ENCODE measurements at places on chromosomes 2 and 18.

DNA sequence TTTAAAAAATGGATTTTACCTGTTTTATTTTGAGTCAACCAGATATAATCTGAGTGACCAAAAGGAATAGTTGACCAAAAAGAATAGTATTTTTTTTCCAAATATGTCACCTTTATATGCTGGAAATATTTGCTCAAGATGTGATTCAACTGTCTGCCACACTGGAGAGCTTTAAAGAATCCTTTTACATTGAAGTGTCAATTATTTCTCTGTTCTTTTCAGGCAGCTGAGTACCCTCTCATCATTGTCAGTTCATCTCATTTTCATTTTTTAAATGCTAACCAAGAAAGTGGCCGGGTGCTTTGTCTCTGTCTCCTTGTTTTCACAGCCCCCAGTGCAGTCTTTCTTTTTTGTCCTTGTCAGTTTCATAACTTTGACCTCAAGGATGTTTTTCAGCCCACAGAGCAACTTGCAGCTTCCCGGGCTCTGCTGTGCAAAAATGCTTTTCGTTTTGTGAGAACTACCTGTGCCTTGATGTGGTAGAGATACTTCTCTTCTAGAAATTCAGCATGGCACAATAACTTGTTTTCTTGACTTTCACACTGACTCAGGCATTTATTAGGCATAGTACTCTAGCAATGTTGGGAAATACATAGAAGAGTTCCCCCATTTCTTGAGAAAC is 23.4 kb upstream of the CERS6 start:
- no peak for DNase-seq

DNA sequence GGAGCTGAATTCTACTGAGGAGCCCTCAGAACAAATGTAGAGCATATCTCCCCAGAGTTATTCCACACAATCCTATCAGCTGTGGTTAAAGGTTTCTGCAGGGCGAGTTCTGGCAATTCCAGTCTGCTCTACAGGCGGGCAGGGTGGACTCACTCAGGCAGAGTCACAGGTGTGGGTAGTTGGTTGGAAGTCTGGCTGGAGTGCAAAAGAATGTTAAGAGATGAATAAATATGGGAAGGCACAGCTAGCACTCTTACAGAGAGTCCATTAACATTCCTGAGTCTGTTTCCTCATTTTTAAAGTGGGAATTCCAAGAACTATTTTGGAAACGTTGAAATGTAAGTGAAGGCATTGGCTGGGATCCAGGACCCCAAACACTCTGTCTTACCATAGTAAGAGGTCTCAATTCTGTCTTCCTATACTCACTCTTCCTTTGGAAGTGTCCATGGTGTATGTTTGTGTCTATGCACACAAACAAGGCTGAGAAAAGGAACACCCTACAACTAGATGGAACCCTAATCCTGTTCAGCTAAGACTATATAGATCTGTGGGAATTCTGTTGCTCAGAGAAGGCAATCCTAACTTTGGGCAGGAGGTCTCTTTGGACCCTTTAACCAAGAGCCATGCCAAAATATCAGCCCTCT is 63.3 kb upstream of the AQP4 start:
- DNase-seq = no peak

DNA sequence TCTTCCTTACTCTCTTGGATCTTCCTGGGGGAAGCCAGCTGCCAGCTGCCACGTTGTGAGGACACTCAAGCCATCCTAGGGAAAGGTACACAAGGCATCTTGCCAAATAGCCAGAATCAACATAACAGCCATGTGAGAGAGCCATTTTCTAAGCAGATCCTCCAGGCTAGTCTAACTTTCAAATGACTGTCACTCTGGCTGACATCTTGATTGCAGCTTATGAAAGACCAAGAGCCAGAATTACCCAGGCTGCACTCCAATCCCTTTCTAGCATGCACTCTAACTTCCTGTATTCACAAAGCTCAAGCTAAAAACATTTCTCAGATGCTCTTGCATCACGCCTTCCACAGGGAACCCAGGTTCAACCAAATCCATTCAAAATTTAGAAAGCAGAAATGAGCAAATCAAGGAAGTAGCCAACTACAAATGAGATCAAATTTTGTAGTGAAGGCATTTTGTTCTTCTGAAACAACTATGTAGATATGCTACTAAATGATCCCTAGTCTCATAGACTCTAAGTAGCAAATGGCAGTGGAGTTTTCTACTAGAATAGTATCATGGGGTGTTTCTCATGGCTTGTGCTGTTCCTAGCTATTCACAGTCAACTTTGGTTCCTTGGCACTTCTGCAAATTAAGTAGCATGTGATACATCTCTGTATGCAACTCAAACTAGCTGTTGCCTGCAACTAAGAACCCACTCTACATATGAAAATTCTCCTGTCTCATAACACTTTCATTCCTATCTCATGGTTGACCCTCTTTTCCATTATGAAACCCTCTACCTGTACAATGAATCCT is 281.9 kb downstream of the ZEB2 start:
- DNase-seq = peak; percentile 48

DNA sequence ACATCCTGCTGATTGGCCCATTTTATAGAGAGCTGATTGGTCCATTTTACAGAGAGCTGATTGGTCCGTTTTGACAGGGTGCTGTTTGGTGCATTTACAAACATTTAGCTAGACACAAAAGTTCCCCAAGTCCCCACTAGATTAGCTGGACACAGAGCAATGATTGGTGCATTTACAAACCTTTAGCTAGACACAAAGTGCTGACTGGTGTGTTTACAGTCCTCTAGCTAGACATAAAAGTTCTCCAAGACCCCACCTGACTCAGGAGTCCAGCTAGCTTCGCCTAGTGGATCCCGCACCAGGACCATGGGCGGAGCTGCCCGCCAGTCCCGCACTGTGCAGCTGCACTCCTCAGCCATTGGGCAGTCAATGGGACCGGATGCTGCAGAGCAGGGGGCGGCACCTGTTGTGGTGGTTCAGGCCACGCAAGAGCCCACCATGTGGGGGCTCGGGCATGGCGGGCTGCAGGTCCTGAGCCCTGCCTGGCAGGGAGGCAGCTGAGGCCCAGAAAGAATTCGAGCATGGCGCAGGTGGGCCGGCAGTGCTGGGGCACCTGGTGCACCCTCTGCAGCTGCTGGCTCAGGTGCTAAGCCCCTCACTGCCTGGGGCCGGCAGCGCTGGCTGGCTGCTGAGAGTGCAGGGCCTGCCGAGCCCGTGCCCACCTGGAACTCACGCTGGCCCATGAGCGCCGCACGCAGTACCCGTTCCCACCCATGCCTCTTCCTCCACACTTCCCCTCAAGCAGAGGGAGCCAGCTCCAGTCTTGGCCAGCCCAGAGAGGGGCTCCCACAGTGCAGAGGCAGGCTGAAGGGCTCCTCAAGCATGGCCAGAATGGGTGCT is 713.2 kb upstream of the GYPC start:
- DNase-seq = no peak

- no peak for DNase-seq
Observed at GRCh38 chr2:70714141-70714905, 53.7 kb downstream of the ADD2 start.

- DNase-seq = no peak
Observed at GRCh38 chr18:49786019-49786720, 27.2 kb downstream of the ACAA2 start.

GRCh38 chr2:216318521-216318874 is 53.8 kb downstream of the MARCHF4 start:
- no peak for DNase-seq

- no peak for DNase-seq
Observed at GRCh38 chr2:237695201-237695780, 67.9 kb downstream of the LRRFIP1 start.

GRCh38 chr2:134372141-134372540 is 118.3 kb downstream of the MGAT5 start:
- DNase-seq = no peak

- DNase-seq = no peak
Observed at GRCh38 chr18:69490813-69491212, 90.1 kb downstream of the DOK6 start.

GRCh38 chr2:209988010-209988409 is 14.4 kb upstream of the RPE start:
- no peak for DNase-seq

DNA sequence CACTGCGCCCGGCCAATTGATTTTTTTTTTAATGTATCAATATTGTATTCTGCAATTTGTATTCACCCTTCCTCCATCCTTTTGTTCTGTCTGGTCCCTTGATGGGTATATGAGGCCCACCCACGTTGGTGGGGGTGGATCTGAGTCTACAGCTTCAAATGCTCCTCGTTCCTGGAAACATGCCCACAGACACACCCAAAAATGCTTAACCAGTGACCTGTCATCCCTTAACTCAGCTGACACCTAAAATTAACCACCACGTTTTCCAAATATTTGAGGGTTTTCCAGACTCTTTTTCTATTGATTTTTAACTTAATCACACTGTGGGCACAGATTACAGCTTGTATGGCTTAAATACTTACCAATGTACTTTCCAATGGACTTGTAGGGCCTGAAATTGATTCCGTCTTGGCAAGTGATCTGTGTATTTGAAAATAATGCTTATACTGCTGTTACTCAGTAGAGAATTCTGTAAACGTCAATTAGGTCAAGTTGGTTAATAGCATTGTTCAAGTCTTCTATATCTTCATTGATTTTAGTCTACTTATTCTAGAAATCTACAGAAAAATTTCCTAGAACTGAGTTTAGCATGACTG is 34.4 kb upstream of the CYP27C1 start:
- DNase-seq = no peak

DNA sequence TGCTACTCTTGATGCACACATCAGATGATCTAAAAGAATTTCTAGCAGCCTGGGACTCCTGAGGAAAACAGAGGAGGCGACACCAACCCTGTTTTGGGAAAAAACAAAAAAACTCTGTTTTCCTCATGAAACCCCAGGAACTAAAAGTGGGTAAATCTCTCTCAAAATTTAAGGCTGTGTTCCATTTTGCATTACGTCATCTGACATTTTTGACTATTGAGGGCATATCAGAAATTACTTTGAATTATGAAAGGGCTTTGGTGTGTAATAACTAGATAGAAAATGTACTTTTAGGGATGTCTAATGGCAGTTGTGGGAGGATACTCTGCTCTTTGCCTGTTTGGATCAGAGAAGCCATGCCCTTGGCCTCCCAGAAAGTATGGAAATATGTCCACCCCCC is 963.0 kb downstream of the CNTNAP5 start:
- no peak for DNase-seq

DNA sequence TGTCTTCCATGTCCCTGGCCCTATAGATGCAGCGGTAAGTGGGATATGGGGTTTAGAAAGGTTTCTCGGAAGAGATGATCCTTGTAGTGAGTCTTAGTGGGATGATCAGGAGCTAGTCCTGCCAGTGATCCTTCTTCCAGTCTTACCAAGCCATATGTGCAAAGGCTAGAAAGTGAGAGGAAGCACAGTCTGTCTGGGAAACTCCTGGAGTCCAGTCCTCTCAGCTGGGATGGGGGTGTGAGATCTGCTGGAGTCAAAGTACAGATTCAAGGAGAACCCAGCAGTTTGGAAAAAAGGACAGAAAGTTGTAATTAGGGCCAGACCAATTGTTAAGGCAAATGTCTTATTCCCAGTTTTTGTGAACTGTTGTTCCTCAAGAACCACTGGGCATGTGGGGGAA is 83.3 kb downstream of the LIMS1 start:
- peak; percentile 23 for DNase-seq

DNA sequence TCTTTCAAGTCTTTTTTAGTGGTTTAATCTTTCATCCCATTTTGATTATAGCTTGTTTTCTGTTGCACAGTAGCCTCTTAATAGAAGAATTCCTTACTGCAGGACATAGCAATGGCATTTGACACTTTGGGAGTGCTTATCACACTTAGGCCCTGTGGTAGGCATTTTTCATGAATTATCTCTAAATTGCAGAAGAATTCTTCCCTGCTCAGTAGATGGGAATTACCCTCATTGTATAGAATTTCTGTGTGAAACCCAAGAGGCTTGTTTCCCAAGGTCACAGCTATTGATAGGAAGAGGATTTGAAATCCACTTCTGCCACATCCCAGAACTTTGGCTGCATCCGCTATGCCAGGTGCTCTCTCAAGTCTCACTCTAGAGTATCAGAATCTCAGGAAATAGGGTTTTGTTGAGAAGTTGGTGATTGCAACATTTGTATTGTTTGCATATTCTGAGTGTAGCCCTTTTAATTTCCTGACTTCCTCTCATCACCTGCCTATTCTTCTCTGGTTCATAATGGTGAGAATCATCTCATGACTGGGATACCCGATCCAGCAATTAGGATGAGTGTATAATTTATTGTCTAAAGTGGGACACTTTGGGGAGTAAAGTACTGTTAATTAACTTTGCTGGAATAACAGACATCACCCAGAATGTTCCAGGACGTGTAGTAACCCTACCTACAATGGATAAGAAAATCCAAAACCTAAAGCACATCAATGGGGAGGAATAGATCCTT is 255.2 kb upstream of the RASGRP3 start:
- DNase-seq = no peak

- DNase-seq = no peak
Observed at GRCh38 chr2:222481941-222482340, 57.6 kb downstream of the SGPP2 start.

GRCh38 chr18:44771956-44772917 is 91.5 kb downstream of the SETBP1 start:
- no peak for DNase-seq

GRCh38 chr2:127593228-127594115 is 52.5 kb upstream of the GPR17 start:
- DNase-seq = no peak

- no peak for DNase-seq
Observed at GRCh38 chr2:159185401-159186130, 100.9 kb downstream of the WDSUB1 start.

- DNase-seq = no peak
Observed at GRCh38 chr18:10264260-10264659, 190.2 kb upstream of the APCDD1 start.

DNA sequence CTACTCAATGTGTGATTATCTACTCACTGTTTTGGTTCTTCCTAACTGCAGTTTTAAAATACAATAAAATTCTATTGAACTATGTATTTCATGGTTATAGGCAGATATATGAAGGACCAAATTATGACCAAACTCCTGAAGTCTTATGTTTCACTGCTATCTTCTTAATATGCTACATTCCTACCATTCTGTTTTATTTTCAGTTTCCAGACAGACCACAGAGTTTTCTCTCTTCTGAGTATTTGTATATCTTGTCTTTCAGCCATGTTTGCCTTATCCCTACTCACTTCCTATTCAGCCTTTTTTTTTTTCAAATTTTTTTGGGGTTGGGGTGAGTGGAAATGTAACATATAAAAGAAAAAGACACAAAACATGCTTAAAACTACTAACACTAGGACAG is 6.3 kb downstream of the RFTN2 start:
- no peak for DNase-seq

GRCh38 chr2:6846967-6847681 is 18.6 kb downstream of the CMPK2 start:
- DNase-seq = no peak

GRCh38 chr18:5982332-5982731 is 87.0 kb upstream of the TMEM200C start:
- DNase-seq = no peak

DNA sequence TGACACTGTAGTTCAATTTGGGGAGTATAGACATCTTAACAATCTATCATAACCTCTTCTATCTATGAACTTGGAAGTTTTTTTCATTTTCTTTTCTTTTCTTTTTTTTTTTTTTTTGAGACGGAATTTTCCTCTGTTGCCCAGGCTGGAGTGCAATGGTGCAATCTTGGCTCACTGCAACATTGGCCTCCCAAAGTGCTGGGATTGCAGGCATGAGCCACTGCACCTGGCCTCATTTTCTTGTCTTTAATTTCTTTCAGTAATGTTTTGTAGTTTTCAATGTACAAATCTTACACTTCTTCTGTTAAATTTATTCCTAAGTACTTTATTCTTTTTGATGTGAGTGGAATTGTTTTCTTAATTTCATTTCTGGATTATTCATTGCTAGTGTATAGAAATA is 14.6 kb downstream of the ASAP2 start:
- DNase-seq = no peak
